CD8-positive, alpha-beta memory T cell (primary cell): ENCODE measurements at places on chromosomes 7 and 10.

GRCh38 chr10:106534441-106534840 is 630.1 kb downstream of the SORCS1 start:
- no peak for DNase-seq

GRCh38 chr10:22320591-22321155 is at the start of gene BMI1:
TSS of gene BMI1 (plus strand) at chr10:22321099. CDS start at chr10:22326450, 5,351 bp downstream.
- peak; percentile 53 for DNase-seq

GRCh38 chr7:139697056-139697455 is 80.7 kb downstream of the HIPK2 start:
- DNase-seq = no peak

GRCh38 chr7:156041398-156041797 is 229.1 kb upstream of the SHH start:
- no peak for DNase-seq

DNA sequence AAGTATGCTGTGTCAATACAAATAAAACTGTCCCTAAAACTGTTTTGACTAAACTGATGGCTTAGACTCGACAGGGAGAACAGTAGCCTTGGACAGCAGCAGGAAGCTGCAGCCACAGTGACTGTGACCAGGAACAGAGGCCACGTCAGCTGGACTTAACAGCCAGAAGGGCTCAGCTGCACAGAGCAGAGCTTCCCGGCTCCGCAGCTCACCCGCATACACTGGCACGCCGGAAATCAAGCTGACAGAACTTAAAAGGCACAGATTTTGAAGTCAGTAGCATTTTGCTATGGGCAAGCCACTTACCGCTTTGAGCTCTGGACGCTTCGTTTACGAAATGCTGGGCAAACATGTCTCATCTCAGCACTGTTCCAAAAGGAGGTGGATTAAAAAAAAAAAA is 769.7 kb upstream of the AUTS2 start:
- DNase-seq = no peak

DNA sequence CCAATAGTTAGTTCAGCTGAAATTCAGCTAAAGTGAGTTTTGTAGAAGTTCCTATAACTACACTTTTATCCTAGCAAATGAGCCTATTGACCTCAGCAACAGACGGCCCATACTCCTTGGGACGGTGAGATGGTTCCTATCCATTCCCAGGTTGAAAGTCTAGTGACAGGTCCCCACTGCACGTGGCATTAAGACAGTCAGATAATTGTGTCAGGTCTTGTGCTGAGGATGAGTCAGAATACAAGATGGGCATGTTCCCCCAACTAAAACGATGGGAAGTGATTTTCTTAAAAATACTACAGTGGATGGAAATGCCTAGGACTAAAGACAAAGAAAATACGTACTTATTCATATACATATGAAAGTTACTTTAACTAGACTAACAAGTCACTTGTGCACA is 2.1 kb downstream of the CAV1 start:
- no peak for DNase-seq

DNA sequence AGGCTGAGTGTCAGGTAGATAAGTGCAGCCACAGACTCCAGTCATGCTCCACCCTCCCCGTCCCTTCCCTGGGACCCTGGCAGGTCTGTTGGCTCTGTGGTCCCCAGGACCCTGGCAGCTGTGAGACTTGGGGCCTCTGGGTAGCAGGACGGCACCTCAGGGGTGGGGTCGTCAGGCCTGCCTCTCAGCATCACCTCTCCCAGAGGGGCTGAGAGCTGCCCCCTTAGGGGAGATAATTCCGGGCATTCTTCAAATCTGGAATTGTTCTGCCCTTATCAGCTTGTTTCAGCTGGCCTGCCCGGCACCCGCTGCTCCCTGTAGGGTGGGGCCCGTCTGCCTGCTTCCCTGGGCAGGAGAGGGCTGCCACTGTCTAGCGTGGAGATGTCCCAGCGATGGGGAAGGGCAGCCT is 23.3 kb downstream of the PODXL start:
- no peak for DNase-seq

DNA sequence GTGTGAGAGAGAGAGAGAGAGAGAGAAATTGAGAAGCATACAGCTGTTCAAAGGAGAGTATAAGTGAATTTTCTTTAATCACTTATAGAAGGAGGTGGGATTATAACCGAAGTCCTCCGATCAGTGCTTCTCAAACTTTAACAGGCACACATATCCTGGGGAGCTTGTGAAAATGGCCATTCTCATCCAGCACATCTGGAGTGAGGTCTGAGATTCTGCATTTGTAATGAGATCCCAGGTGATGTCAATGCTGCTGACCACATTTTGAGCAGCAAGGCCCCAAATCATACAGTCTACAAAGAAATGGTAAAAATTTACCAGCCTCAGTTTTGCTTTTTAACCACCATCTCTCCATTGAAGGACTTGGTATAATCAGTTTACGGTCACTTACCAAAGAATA is 219.0 kb downstream of the PTEN start:
- DNase-seq = no peak
